ENCODE measurements at places on chromosomes 2 and 18. TPM values are rescaled to one million over a fixed set of nuclear protein-coding genes. Genes with fewer than 3 reads are reported as not detected.

GRCh38 chr2:119469131-119469530 lies 37.5 kb downstream of the TMEM37 start:
- peaks cover 8% of the 10 kb centered on the region for H3K4me1 ChIP-seq
- no peak overlapping the region for H3K27ac ChIP-seq
- H3K36me3 ChIP-seq, result no peaks in the 10 kb centered on the region
- H3K27me3 ChIP-seq, result no peaks in the 10 kb centered on the region
- no peak for DNase-seq
- no peak overlapping the region for H3K4me3 ChIP-seq

GRCh38 chr18:30093376-30093775 lies 949.2 kb downstream of the DSC3 start:
- DNase-seq, result no peak
- no peak overlapping the region for H3K4me3 ChIP-seq
- H3K36me3 ChIP-seq, result no peaks in the 10 kb centered on the region
- H3K27me3 ChIP-seq, result no peaks in the 10 kb centered on the region

DNA sequence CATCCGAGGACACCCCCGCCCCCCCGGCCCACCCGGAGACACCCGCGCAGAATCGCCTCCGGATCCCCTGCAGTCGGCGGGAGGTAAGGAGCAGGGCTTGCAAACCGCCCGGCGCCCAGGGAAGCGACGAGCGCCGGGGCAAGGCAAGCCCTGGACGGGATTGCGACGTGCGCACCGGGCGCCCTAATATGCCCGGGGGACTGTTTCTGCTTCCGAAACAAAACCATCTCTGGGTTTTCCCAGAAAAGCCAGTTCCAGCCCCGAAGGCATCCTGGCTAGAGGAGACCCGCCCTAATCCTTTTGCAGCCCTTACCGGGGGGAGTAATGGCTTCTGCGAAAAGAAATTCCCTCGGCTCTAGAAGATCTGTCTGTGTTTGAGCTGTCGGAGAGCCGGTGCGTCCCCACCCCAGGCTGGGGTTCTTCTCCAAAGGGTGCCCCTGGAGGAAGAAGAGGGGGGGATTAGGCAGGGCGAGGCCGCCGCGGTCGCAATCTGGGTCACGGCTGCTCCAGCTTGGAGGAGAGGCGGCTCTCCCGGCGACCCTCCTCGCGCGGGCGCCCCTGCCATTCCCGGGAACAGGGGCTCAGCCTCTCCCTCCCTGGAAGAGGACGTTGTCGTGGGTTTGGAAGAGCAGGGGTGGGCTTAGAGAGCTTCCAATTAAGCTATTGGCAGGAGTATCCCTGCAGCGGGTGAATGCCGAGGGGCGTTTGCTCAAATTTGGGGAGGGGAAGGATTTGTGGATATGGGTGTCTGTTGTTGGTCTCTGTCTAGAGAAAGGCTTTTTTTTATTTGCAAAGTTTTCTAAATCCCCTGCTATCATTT lies 521 bp downstream of the MYCN start:
- peak overlapping the region; percentile 100 for H3K4me3 ChIP-seq
- no peaks in the 10 kb centered on the region for H3K27me3 ChIP-seq
- H3K36me3 ChIP-seq, result peaks cover 21% of the 10 kb centered on the region
- H3K27ac ChIP-seq, result peak overlapping the region; percentile 99

GRCh38 chr2:107359021-107359420 lies 467.7 kb upstream of the RGPD4 start:
- H3K4me3 ChIP-seq, result no peak overlapping the region
- H3K27me3 ChIP-seq, result no peaks in the 10 kb centered on the region
- DNase-seq, result no peak
- no peaks in the 10 kb centered on the region for H3K4me1 ChIP-seq
- H3K36me3 ChIP-seq, result no peaks in the 10 kb centered on the region
- no peak overlapping the region for H3K27ac ChIP-seq

DNA sequence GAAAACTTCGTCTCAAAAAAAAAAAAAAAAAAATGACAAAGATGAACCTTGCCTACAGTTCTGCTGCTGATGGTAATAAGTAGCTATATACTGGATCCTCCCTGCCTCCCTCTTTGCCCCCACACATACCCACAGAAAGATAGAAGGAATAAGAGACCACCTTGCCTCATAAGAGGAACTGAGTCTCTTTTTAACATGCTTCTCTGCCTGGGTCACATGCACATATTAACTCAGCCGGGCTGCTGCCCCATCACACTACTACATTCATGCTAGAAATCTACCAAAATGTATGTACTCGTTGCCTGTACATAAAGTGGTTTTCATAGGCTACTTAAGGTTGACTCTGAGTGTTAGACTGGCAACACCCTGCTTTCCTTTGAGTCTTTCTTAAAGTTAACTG lies 78.9 kb upstream of the B3GNT2 start:
- H3K27ac ChIP-seq, result no peak overlapping the region
- H3K4me3 ChIP-seq, result no peak overlapping the region
- DNase-seq, result no peak
- H3K27me3 ChIP-seq, result no peaks in the 10 kb centered on the region
- H3K36me3 ChIP-seq, result no peaks in the 10 kb centered on the region

The MAB21L4 gene
- total RNA-seq, result not detected

GRCh38 chr2:199933466-199933865 lies 21.8 kb downstream of the TYW5 start:
- H3K4me3 ChIP-seq, result no peak overlapping the region
- DNase-seq, result no peak
- peaks cover 10% of the 10 kb centered on the region for H3K4me1 ChIP-seq
- no peak overlapping the region for H3K27ac ChIP-seq
- H3K27me3 ChIP-seq, result no peaks in the 10 kb centered on the region

- H3K27me3 ChIP-seq, result no peaks in the 10 kb centered on the region
- no peaks in the 10 kb centered on the region for H3K4me1 ChIP-seq
- no peak overlapping the region for H3K4me3 ChIP-seq
- H3K27ac ChIP-seq, result no peak overlapping the region
Measured at GRCh38 chr2:74619651-74620297, 28.4 kb downstream of the M1AP start.

GRCh38 chr18:80033181-80034067 lies 810 bp upstream of the RBFA start:
- no peaks in the 10 kb centered on the region for H3K4me1 ChIP-seq
- peak overlapping the region; percentile 85 for H3K4me3 ChIP-seq
- H3K36me3 ChIP-seq, result no peaks in the 10 kb centered on the region
- peak overlapping the region; percentile 50 for H3K27ac ChIP-seq

GRCh38 chr2:122808286-122808969 lies 1053.0 kb downstream of the TSN start:
- H3K4me1 ChIP-seq, result no peaks in the 10 kb centered on the region
- no peak overlapping the region for H3K4me3 ChIP-seq
- 0 out of 2 replicates have a peak, but pooled peaks cover 5% of the 10 kb centered on the region for H3K36me3 ChIP-seq
- H3K27me3 ChIP-seq, result no peaks in the 10 kb centered on the region

DNA sequence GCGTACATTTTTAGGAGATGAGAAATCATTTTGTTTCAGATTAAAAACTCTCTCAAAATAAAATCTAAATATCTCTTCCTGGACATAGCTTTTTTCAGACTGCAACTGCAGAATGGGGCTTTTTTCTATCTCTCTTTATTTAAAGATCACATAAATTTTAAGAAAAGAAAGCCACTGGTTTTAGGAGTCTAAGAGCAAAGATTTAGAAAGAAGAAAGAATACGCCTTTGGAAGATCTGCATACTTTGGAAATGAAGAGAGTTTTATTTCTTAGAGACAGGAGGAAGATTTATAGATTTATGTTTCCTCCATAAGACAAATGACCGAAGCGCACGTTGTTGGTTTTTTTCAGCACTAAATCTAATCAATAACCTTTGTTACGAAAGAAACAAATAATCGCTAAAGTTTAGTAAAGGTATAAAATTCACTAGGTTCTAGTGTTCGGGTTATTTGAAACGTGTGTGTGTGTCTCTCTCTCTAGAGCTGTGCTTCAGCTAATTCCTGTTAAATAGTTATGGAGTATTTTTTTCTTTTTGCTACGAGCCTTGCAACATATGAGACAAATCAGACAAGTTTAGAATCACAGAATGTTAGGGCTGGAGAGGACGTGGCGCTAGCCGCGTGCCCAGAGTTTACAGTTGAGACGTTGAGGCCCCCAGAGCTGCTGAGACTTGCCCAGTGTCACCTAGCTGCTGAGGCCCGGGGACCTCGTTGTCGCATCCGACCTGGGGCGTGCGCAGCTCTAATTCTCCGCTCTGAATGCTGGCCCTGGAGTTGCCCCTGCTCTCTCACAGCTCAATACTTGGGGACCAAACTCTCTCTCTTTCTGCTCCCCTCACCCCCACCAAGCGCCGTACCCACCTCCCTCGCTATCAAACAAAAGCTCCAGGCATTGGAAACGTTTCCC lies 69.9 kb downstream of the CTAGE1 start:
- H3K4me3 ChIP-seq, result peak overlapping the region; percentile 68
- no peaks in the 10 kb centered on the region for H3K36me3 ChIP-seq
- H3K27ac ChIP-seq, result no peak overlapping the region
- H3K4me1 ChIP-seq, result peaks cover 22% of the 10 kb centered on the region

The TEKT4 gene
- total RNA-seq, result not detected

The TGIF1 gene
- 294 TPM for total RNA-seq

DNA sequence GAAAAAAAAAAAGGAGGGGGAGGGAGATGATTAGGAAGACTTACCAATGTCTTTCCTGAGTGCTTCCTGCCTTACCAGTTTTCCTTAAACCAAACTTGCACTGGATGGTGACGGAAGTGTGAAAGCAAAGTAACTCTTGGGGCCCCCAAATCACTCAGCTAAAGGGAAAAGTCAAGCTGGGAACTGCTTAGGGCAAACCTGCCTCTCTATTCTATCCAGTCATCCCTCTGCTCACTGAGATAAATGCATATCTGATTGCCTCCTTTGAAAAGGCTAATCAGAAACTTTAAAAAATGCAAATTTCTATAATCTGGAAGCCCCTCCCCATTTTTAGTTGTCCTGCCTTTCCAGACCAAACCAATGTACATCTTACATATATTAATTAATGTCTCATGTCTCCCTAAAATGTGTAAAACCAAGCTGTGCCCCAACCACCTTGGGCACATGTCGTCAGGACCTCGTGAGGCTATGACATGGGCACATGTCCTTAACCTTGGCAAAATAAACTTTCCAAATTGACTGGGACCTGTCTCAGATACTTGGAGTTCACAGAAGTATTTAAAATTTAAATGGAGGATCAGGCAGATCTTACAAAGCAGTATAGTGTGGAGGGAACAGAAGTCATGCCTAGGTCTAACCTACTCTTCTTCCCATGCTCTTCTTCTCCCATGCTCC lies 7.2 kb upstream of the CYBRD1 start:
- no peaks in the 10 kb centered on the region for H3K36me3 ChIP-seq
- no peaks in the 10 kb centered on the region for H3K4me1 ChIP-seq
- H3K27me3 ChIP-seq, result no peaks in the 10 kb centered on the region
- H3K4me3 ChIP-seq, result no peak overlapping the region

The OSR1 gene
- not detected for total RNA-seq

GRCh38 chr2:28904802-28905457 lies 10.5 kb downstream of the WDR43 start:
- H3K4me1 ChIP-seq, result no peaks in the 10 kb centered on the region
- no peak overlapping the region for H3K4me3 ChIP-seq
- H3K27me3 ChIP-seq, result no peaks in the 10 kb centered on the region
- no peak overlapping the region for H3K27ac ChIP-seq
- DNase-seq, result no peak
- H3K36me3 ChIP-seq, result peaks cover 63% of the 10 kb centered on the region

DNA sequence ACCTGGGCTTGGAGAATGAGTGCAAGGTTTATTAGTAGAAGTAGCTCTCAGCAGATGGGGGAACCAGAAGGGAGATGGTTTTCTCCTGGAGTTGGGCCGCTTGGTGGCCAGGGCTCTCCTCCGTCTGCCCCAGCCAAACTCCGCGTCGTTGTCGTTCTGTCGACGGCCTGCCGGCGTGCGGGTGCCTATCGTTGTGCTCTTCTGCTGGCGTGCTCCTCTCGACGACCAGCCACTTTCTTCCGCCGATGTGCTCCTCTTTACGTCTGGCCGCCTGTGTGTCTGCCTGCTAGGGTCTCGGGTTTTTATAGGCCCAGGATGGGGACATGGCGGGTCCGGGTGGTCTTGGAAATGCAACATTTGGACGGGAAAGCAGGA lies 119.1 kb downstream of the BMPR2 start:
- no peaks in the 10 kb centered on the region for H3K36me3 ChIP-seq
- no peak overlapping the region for H3K4me3 ChIP-seq
- DNase-seq, result peak; percentile 43
- H3K4me1 ChIP-seq, result peaks cover 36% of the 10 kb centered on the region
- peak overlapping the region; percentile 40 for H3K27ac ChIP-seq

The L3MBTL4 gene
- total RNA-seq, result 0.85 TPM
